ENCODE measurements at places on chromosomes 16 and 17. TPM values are rescaled to one million over a fixed set of nuclear protein-coding genes. Genes with fewer than 3 reads are reported as not detected.

The GJD3 gene
- total RNA-seq, result not detected

DNA sequence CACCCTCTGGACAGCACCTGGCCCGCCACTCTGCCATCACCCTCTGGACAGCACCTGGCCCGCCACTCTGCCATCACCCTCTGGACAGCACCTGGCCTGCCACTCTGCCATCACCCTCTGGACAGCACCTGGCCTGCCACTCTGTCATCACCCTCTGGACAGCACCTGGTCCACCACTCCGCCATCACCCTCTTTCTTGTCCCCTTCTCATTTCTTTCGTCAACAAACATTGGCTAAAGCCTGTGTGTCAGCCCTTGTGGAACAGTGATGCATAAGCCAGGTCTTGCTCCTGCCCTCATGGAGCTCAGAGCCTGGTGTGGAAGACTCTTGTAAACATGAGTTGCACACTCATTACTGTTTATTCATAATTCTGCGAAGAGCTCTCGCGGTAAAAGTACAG, 31.2 kb downstream of the CDK5R1 start:
- DNase-seq, result no peak

DNA sequence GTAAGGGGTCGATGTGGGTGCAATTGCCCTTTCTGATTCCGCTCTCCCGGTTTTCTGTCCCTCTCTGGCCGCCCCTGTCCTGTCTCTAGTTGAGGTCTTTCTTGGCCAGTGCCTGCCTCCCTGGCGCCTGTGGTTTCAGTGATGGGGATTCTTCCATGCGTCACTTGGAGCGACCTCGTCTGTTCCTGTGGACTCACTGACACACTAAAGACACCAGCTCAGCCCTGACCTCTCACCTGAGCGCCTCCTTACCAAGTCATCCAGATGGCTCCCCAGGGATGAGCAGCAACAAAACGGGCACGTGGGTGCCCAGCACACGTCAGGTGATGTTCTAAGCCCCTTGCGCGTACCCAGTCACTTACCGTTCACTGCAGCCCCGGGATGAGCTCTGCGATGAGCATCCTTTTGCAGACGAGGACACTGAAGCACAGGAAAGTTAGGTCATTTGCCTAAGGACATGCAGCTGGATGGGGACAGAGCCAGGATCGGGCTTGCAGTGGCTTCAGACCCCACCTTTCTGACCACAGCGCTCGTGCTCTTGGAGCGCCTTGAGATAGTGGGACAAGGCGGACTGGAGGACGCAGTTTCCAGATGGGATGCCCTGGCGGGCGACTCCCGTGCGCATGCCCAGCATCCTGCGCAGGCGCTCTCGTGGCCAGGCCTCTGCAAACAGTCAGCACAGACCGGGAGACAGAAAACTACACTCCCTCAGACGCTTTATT, 11.5 kb upstream of the LGALS3BP start:
- no peak for DNase-seq

The CYGB gene
- total RNA-seq, result 27.1 TPM

GRCh38 chr16:85139881-85140339, 27.6 kb upstream of the CIBAR2 start:
- DNase-seq, result peak; percentile 80

GRCh38 chr17:42067371-42068091, 17.1 kb upstream of the C17orf113 start:
- DNase-seq, result peak; percentile 84

- no peak for DNase-seq
Measured at GRCh38 chr16:81224824-81225223, 13.7 kb upstream of the BCO1 start.
